ENCODE measurements at places on chromosomes 4 and X.
A peak's percentile ranks its signal among the peaks of the same experiment; 100 is the strongest.

DNA sequence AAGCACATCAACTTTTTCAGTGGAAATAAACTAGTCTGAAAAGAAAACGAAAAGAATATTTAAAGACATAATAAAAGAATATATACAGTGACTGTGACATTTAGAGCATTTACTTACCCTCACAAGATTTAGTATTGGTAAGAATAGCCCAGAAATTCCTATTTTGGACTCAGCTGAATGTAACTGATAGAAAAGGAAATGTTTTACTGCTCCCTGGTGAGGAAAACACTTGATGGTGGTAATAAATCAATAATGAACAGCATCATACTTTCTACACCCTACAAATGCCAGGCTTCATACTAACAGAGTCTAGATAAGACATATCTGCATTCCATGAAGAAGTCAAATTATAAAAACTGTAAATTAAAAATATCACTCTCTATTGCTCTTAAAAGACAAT is 753.5 kb upstream of the PCDH10 start:
- no peak for DNase-seq

- DNase-seq = no peak
These were observed 689.0 kb downstream of the GRID2 start for GRCh38 chr4:92992758-92993157.

DNA sequence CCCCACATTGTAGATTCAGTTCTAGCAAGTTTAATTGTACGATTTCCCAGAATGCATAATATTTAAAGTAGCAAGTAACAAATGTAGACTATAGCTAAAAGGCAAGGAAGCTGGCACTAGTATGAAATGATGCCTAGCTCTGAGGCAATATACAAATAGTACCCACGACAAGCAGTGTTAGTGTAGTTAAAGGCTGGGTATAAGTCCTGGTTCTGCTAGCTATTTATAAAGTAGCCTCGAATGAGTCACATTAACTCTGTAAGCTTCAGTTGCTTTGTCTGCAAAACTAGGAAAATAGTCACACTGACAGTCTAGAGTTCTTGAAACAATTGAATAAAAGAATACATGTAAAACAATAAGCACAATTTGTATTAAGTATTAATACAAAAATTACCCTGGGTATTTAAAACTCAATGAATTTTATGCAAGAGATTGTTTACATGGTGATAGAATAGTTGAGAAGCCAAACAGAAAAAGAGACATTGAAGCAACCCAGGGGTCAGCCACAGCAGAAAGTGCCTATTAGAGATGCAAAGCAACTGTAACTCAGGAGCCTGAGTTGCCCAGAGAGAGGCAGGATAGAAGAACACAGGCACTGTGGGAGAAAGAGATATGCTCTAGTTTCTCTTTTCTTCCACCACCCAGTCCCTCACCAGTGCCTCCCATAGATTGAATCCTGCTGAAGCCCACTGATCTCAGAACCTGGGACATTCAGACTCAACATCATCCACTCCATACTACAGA is 949.0 kb downstream of the C4orf33 start:
- no peak for DNase-seq

GRCh38 chrX:120794525-120794975 is 81.1 kb downstream of the CT47B1 start:
- peak; percentile 29 for DNase-seq

DNA sequence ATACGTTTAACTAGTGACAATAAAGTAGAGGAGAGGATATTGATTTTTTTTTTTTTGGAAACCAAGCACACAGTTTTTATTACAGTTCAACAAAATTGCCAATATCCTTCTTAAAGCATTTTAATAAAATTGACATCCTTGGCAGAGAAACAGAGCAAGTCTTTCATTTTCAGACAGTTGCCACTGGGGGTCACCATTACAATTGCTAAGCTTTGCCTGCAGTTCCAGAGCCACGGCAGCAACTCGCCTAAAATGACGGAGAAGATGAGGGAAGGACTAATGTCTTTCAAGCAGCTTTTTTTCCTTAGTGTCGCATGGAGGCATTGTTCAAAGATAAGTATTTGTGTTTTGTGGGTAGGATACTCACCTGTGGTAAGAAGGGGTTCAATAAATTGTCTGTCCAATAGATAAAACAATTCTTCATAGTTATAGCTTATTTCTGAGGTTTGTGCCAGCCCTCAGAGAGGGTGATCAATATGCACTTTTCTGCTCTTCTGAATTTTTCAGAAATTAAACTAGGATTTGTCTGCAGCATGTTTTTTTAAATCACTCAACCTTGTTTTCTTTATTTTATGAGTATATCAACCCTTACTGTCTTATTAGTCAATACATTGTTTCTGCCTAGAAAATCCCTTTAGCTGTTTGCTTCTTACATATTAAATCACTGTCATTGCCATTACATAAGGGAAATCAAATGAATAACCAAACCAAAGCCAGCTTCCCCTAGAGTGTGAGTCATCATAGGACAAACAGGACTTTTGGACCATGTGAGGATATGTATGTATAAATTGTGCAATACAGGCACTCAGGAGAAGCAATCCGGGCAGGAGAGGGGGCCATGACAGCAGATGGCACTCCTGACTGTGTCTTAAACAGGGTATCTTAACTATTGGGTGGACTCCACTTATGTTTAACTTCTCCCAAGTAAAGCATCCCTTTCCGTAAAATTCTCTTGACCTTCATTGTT is 508.1 kb upstream of the ARX start:
- DNase-seq = no peak

GRCh38 chr4:38785041-38785790 is 2.4 kb upstream of the TLR10 start:
- no peak for DNase-seq

DNA sequence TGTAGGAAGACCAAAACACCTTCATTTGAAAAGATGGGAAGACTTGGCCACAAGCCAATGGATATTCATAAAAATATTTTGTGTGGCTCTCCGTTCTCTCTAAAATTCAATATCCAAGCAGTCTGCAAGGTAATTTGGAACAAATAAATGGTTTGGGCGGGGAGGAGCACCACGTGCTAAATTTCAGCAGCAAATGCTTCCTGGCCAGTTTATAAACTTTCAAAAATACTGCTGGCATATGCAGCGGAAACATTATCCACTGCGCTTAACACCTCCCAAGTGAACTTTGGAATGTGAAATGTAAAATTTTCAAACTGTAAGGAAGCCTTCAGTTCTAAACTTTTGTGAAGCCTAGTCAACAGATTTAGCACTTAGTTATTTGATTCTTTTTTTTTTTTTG is 191.0 kb downstream of the NSUN7 start:
- no peak for DNase-seq

DNA sequence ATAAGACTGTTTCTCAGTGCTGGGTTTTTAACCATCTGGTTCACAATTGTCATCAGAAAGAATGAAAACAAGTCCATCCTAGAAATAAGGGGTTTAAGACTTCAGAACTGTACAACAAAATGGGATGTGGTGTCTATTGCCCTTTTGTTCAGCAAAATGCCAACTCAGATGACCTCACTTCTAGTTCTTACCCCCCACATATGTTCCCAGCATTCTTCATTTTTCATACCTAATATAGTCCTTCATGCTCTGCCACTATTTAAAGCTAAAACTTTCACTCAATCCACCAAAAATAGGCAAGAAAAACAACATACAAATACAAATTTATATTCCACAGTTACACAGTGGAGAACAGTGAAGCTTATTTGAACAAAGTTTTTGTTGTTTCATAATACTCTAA is 111.4 kb downstream of the SORBS2 start:
- DNase-seq = peak; percentile 7

DNA sequence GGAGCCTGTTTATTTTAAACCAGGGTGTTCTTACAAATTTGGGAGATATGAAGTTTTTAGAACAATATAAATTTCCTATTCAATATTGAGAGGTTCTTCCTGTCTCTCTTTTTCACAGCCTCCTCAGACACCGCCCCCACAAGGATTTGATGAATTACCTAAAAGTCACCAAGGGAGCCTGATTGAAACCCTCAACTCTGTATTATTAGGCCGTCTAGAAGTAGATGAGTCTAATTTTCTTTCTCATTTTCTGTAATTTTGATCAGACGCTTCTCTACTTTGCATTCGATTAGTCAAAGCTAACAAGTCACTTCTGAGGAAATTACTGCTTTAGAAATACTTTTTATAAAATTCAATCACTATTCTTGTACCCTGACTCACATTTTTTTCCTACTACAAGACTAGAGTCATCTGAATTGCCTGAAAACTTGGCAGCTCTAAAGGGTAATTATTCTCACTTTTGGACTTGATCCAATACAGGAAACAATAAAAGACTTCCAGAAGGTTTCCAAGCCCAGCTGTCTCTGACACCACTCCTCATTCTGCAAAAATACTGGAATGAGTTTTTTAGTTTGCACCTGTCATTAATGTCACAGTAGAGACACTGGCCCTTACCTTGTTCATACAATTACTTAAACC is 111.2 kb downstream of the ELOVL6 start:
- peak; percentile 79 for DNase-seq

GRCh38 chr4:132063829-132064228 is 1085.3 kb upstream of the PCDH10 start:
- DNase-seq = peak; percentile 6

- no peak for DNase-seq
These were observed 2675.7 kb downstream of the PCDH7 start for GRCh38 chr4:33395731-33396485.

DNA sequence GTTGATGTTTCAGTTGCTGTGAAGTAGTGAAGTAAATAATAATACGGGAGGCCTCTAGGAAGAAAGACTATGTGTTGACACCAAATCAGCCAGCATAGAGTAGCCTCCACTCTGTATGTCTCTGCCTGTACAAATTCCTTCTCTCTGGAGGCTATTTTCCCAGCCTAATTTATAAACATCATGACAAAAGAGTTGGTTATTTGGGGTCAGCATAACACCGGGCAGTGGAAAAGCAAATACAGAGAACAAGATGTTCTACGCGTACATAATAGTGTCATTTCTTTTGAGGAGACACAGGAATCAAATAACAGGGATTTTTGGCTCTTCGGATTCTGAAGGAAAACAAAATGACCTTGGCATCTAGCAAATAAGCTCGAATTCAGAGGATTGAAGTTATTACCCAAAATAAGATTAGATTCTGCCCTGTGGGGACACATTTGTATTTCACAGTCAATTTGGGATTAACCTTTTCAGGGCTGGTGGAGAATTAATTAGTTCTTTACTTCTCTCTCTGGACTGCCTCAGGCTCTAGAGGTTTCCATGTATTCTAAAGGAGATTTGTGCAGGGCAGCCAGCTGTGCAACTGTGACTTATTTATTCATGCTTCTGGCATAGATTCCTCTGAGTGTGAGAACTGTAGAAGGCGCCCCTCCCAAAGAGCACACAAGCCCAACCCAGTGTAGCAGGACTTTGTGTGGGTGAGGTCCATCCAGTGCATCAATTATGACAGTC is 14.1 kb upstream of the SYTL4 start:
- DNase-seq = peak; percentile 32

GRCh38 chr4:20735931-20736330 is 35.7 kb downstream of the PACRGL start:
- no peak for DNase-seq

GRCh38 chr4:92241094-92241493 is 62.7 kb upstream of the GRID2 start:
- DNase-seq = no peak

DNA sequence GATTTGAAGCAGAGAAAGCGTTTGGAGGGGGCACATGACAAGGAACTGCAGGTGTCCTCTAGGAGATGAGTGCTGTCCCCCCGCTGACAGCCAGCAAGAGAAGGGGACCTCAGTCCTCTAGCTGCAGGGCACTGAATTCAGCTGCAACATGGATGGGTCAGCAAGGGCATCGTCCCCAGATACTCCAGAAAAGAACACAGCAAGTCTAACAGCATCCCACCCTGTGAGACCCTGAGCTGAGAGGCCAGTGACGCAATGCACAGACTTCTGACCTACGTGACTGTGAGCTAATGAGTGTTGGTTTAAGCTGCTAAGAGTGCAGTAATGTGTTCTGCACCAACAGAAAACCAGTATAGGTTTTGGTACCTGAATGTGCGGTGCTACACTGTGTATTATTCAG is 11.6 kb upstream of the CENPVL2 start:
- DNase-seq = no peak

DNA sequence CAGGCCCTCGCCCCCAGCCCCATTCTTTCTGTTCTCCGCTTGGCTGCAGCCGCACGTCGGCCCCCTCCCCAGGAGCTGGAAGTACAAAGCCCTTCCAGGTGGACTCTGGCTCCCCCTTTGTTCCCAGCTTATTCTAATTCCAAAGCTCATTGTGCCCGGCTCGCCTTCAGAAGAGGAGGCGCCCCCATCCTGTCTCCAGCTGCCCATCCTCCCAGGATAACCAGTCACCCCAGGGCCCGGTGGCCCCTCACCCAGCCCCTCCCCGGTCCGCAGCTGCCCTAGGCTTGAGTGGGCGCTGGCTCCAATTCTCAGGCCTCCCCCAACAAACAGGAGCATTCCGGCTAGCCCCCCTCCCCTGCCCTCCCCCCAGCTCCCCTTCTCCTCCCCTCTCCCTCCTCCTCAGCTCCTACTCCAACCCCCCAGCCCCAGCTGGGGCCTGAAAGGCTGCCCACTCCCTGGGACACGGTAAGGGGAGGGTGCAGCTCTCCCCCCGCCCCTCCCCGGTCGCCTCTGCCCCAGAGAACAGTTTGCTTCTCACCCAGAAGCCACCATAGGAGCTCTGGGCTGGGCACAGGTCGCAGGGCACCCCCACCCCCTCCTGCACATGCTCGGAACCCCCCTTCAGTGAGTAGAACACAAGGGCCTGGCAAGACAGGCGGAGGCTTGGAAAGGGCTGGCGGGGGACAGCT is 3.1 kb upstream of the SLC6A8 start:
- no peak for DNase-seq

DNA sequence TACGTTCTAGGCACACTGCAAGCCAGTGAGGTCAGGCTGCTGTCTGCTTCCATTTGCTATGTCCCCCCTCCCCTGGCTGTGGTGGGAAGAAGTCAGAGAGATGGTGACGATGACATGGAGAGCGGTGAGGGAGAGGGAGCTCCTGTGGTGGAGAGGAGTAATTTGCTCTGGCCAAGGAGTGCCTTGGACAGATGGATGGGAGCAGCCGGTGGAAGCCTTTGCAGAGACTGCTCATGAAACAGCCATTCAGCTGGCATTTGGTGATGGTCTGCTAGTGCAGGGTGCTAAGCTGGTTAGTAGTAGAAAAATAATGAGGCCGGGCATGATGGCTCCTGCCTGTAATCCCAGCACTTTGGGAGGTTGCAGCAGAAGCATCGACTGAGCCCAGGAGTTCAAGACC is 124.1 kb downstream of the FHDC1 start:
- DNase-seq = no peak

DNA sequence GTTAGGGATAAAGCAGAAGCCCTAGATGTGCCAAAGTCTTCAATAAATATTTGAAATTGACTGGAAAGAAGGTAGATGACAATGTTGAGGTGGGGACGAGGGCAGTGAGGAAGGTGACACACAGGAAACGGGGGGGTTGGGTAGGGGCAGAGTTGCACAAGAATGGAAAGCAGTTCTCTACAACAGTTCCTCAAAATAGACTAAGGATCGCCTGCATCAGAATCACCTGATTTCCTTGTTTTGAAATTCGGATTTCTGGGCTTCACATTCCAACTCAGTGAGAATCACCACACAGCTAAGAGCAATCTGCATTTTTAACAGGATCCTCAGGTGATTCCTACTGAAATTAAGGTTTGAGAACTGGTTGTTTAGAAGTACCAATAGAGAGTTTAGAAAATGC is 70.6 kb downstream of the ARFIP1 start:
- DNase-seq = peak; percentile 35

- DNase-seq = no peak
These were observed 80.0 kb downstream of the NWD2 start for GRCh38 chr4:37324546-37324945.

- peak; percentile 81 for DNase-seq
These were observed at the start of gene TCEAL8 for GRCh38 chrX:103254921-103255493. Gene TCEAL8 (minus strand): TSS chrX:103255155. CDS start chrX:103253979, 1,176 bp downstream.

- DNase-seq = no peak
These were observed 348.5 kb upstream of the FTHL17 start for GRCh38 chrX:31420302-31420701.

GRCh38 chr4:16843831-16844508 is 54.5 kb downstream of the LDB2 start:
- DNase-seq = peak; percentile 76
